ENCODE measurements at places on chromosomes 16 and 17. TPM values are rescaled to one million over a fixed set of nuclear protein-coding genes. Genes with fewer than 3 reads are reported as not detected.
A peak's percentile ranks its signal among the peaks of the same experiment; 100 is the strongest.

The NPIPA8 gene
- total RNA-seq: 0.98 TPM

The CHST4 gene
- 12.1 TPM for total RNA-seq

The GALR2 gene
- 0.86 TPM for total RNA-seq

The CD300H gene
- not detected for total RNA-seq

The STAT5A gene
- 5.4 TPM for total RNA-seq

The MAF gene
- 2.7 TPM for total RNA-seq

The PRPSAP2 gene
- total RNA-seq: 48.3 TPM

The TBX2 gene
- total RNA-seq: not detected

The ACE gene
- total RNA-seq: 5.5 TPM

The NETO2 gene
- total RNA-seq: 8.0 TPM

The SLC16A13 gene
- total RNA-seq: 5.8 TPM

The WFIKKN1 gene
- total RNA-seq: 10.2 TPM

The BAIAP3 gene
- 7.9 TPM for total RNA-seq

The SGCA gene
- total RNA-seq: not detected

The NOL11 gene
- total RNA-seq: 97.2 TPM

The ZG16 gene
- total RNA-seq: not detected

- DNase-seq: no peak
Measured at GRCh38 chr17:50432125-50432762, 6.2 kb downstream of the ACSF2 start.

DNA sequence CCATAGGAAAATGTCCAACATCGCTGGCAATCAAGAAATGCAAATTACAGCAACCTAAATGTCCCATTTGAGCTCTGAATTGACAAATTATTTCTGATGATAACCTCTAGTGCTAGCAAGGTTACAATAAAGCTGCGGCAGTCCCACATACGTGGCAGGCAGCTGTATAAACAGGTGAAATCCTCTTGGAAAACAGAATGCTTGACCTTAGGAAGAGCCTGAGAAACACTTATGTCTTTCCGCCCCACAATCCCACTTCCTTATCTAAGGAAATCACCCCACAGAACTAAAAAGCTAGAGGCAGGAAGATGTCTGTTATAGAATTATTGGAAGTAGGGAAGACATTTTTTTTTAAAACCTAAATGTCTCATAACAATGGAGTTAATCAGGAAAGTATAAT, 154.3 kb downstream of the KATNIP start:
- no peak for DNase-seq

GRCh38 chr16:52446080-52446479, 100.9 kb downstream of the TOX3 start:
- no peak for DNase-seq

DNA sequence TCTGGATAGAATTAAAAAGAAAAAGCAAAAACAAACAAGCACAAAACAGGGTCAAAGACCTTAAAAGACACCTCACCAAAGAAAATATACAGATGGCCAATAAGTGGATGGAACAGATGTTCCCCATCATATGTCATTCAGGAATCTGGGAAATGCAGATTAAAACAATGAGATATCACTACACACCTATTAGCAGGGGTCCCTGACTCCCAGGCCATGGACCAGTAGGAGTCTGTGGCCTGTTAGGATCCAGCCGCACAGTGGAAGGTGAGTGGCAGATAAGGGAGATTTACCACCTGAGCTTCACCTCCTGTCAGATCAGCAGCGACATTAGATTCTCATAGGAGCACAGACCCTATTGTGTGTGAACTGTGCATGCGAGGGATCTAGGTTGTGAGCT, 167.9 kb downstream of the HS3ST4 start:
- no peak for DNase-seq

GRCh38 chr17:77146882-77147281, 6.1 kb downstream of the SEC14L1 start:
- no peak for DNase-seq

GRCh38 chr16:19884611-19885450, at the start of gene GPRC5B:
Gene GPRC5B, minus strand, starts transcription at chr16:19884848. Its CDS starts 12,003 bp downstream, at chr16:19872845.
- no peak for DNase-seq

DNA sequence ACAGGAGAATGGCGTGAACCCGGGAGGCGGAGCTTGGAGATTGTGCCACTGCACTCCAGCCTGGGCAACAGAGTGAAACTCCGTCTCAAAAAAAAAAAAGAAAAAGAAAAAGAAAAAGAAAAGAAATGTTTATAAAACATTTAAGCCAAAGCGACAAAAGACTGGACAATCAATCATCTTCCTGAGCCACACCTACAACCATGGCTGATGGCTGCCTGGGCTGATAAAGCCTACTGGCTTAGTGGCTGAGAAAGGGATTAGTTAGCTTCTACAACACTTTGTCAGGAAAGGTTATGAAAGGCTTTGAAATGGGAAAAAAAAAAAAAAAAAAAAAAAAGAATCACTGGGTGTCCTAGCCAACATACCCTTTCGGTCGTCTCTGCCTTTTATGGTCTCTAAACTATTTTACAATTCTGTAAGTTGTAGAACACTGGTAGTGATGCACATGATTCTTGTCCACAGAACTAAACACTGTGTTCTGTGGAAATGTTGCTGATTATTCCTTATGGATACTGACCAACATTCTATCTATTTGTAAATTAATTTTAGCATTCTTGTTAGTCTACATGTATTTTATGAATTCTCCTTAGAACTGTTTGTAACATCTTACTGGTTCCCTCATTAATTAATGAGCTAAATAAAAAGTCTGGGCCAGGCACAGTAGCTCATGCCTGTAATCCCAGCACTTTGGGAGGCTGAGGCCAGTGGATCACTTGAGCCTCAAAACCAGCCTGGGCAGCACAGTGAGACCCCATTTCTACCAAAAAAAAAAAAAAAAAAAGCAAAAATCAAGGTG, 45.5 kb downstream of the ZZEF1 start:
- no peak for DNase-seq

DNA sequence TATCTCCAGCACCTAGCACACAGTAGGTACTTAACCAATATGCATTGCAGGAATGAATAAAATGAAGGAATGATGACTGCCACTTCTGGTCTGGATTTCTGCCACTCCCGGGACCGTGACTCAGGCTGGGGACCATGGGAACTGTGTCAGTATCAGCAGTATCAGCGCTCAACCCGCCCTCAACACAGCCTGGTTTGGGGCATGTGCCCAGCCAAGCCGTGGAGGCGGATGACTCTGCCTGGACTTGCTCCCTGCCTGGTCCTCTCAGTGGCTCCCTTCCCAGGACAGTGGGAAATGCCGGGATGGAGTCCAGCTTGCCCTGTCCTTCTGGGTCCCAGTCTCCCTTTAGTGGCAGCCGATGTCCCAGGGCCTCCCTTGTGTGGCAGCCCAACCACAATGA, 55.1 kb downstream of the SRCIN1 start:
- DNase-seq: no peak

DNA sequence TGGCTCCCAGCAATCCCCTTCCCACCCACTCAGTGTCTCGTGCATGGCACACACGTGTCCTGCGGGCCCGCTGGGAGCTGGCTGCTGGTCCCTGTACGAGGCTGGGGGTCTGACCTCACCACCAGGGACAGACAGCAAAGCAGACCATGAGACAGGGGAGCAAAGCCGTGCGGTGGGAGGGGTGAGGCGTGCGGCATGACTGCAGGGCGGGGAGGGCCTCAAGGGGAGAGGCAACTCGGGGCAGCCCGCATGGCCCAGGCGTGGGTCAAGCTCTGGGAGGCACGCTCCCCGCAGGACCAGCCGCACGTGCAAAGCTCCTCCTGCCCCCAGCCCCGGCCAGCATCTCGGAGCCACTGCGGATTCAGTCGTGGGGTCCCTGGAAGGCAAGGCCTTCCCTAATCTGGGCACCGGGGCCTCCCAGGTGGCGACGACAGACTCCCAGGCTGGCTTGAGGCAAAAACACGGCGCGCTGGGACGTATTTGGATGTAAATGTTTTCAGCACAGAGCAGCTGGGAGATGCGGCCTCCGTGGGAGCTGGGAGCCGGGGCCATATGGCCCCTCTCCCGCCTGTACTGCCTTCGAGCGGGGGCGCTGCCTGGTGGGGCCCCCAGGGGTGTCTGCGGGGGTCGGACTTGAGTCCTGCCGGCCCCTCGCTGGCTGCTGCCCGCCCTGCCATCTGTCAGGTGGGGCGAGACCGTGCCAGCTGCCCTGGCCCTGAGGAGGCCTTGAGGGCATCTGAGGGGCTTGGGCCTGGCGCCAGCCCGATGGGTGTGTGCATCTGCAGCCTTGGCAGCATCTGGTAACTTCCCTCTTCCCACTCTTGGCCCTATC, 12.2 kb upstream of the CBFA2T3 start:
- no peak for DNase-seq

DNA sequence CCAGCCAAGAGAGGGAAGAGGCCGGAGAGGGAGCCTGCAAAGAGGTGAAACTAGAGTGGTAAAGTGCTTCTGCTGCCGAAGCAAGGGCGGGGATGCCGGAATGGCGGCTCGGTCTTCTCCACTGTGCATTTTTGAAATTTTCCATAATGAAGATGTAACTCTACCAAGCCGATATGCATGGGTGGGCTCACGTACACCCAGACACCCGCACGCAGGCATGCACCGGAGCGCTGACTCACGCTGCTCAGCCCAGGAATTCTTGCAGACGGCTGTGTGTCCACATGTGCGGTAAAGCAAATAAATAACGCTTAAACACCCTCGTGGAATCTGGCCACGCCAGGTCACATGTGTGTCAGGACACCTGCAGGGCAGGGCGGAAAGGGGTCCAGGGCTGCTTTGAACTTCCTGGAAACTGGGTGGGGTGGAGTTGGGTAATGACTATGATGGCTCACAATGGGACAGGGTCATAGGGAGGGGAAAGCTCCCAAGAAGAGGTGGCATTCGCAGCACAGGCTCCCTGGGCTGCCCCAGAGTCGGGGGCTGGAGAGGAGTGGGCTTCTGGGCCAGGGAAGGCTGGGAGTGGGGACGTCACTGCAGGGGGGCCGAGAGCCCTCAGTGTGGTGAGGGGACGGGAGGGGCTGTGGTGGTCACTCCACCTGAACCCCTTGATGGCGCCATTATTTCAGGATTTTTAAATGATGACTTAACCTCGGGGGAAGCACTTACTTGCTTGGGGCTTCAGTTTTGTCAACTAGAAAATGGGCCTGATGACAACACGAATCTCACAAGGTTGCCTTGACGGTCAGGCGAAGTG, 265.5 kb downstream of the PARN start:
- no peak for DNase-seq

DNA sequence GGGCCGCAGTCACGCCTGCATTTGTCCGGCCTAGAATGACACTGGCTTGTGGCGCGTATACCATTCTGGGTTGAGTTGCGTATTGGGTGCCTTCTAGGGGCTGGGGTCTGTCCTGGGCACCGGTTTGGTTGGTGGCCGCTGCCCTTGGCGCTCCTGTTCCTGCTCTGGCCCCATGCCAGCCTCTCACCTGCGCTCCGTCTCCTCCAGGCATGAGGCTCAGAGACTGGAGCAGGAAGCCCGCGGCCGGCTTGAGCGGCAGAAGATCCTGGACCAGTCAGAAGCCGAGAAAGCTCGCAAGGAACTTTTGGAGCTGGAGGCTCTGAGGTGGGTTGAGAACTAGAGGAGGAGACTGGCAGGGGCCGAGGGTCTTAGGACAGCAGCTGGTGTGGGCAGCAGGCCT, 17.4 kb downstream of the CDIPT start:
- no peak for DNase-seq

GRCh38 chr17:82830249-82830661, 9.6 kb downstream of the ZNF750 start:
- no peak for DNase-seq

GRCh38 chr17:17809531-17810083, 27.2 kb downstream of the SREBF1 start:
- DNase-seq: no peak

DNA sequence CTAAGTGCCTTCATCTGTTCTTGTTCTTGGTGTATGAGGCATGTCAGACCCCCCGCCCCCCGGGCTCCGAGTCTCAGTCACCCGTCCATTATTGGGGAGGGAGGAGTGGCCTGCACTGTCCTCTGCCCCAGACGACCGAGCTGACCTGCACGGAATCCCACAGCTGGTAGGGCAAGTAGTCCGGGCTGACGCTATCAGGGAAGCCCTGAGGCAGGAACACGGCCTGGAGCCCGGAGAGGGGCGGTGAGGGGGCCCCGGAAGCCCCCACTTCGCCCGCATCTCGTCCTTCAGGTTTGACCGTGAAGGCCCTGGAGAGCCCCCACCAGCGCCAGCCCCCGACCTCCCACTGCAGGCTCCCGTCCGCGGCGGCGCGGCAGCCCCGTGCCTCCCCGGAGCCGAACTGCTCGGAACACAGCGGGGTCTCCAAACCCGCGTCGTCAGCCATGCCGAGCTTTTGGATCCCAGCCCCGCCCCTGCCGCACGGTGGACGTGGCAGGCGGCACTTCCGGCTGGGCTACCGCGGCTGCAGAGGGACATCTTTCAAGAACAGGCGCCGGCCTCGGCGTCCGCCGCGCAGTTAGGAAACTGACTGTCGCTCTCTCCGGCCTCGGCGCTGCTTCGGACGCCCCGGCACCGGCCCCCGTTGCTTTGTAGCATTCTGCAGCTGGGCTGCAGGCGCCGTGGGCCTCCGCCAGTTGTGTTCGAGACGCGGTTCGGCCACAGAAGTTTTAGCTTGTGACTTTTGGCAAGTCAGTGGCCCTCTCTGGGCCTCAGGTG, at the start of gene RUSF1:
Gene RUSF1 (minus strand): TSS at position 463 of the 777 bp plus-strand sequence. CDS start 18 bp downstream, at position 445.
- peak; percentile 91 for DNase-seq

- DNase-seq: no peak
Measured at GRCh38 chr17:9261081-9262012, 240.0 kb downstream of the NTN1 start.

- DNase-seq: no peak
Measured at GRCh38 chr17:61484174-61484573, 32.0 kb downstream of the TBX4 start.

- DNase-seq: no peak
Measured at GRCh38 chr17:82458885-82459424, 414 bp downstream of the NARF start.

DNA sequence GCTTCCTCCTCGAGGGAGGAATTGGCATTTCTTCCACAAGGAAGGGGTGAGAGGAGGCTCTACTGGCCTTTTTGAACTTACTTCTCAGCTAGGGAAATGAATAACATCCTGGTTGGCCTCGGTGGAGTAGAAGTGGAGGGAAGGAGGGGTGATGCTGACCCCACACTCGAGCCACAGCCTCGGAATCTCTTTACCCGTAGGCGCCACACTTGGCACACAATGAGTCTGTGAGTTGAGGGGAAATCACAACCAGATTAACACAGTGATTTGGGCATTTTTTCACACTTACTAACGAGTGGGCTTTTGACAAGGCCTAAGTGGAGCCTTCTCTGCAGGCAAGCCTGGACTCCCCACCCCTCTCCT, 47.3 kb upstream of the TBX2 start:
- DNase-seq: no peak

- no peak for DNase-seq
Measured at GRCh38 chr17:63707151-63707550, 7.2 kb upstream of the LIMD2 start.

GRCh38 chr16:66028510-66029216, 337.8 kb upstream of the CDH5 start:
- DNase-seq: no peak

GRCh38 chr16:82991966-82992675, 365.4 kb downstream of the CDH13 start:
- no peak for DNase-seq

GRCh38 chr16:27244363-27244755, 24.2 kb downstream of the NSMCE1 start:
- DNase-seq: no peak

GRCh38 chr17:40112191-40112711, 9.5 kb upstream of the MSL1 start:
- DNase-seq: no peak

GRCh38 chr16:14658063-14658462, 25.3 kb downstream of the BFAR start:
- no peak for DNase-seq
